ENCODE measurements at places on chromosomes 2 and 18.

- DNase-seq, result peak; percentile 67
Measured at GRCh38 chr18:7221424-7222155, 9.3 kb upstream of the LRRC30 start.

GRCh38 chr2:105379741-105380186, 19.1 kb downstream of the FHL2 start:
- DNase-seq, result no peak

- DNase-seq, result no peak
Measured at GRCh38 chr18:37611614-37612279, 46.1 kb upstream of the CELF4 start.

DNA sequence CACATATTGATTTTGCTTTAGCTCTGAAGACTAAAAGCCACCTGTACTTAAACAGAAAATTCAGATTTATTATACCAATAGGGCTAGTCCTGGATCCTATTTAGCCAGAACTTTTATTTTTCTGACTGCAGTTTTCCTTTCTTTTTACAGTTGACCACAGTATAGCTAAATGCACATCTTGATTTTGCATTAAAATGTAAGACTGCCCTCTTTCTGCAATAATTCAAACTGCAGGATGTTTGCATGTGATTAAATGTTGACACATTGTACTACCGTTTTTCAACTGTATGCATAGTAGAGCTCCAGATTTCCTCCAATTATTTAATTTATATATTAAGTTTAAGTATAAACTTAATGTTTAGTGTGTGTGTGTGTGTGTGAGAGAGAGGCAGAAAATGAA, 1262.9 kb downstream of the SUCLG1 start:
- no peak for DNase-seq

DNA sequence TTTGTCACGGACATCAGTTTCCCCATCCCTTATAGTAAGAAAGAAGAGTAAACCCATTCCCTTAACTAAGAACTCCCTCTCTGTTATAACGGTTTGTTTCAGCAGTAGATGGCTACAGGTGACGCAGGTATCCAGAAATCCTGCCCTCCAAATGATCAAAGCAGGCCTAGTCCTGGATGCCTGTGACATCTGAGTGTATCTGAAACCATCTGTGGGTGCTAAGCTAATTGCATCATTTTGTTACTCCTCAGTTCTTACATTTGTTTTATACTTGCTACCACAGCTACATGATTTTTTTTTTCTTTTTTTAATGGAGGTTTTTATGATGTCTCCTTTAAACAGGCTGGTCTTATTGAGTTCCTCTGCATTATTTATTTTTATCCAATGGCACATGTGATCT, 55.1 kb downstream of the AAK1 start:
- no peak for DNase-seq
